ENCODE measurements at places on chromosomes 12 and 14.

GRCh38 chr14:67513631-67514108, 19.4 kb upstream of the PLEKHH1 start:
- no peak for DNase-seq

DNA sequence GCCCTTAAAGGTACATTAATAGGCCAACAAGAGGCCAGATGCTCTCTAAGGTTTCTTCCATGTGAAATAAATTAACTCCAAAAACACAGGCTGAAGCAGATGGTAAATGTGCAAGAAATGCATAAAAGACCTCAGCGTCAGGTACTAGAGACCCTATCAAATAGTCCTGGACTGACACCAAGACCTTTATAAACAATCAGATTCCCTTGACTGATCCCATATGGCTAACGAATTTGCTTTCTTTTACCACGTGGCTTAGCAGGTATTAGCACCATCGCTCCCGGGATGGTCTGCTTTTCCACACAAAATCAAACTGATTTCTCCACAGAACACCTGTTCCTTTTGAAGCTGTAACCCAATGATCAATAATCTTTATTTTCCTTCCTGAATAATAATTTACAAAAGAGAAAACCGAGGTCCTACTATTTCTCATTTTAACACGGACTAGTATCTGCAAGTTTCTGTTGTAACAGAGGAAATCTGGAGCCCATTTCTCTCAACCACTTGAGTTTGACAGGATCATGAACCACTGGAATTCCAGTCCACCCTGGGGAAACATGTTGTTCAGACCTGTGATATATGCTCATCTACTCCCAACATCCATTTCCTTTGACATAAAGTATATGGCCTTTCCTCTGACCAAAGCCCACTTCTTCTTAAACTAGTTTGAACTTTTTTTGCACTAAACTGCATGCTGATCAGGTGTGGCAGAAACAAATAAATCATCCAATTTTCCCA, 48.2 kb upstream of the DAAM1 start:
- no peak for DNase-seq

DNA sequence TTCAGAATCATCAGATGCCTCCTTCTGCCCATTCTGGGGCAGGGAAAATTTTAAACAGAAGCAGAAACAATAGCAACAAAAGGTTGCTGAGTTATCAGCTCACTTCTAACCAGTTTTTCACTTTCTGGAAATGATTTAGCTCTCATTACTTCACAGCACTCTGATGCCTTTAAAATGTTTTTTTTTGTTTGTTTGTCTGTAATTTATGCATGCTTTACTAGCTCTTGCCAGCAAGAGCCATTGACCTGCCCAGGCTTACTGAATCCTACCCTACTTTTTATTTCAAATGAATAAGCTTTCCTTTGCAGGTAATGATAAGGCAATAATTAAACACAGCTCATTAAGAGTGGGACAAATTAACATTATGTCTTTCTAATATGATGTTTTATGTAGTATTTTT, 466.1 kb upstream of the NOVA1 start:
- DNase-seq = no peak

DNA sequence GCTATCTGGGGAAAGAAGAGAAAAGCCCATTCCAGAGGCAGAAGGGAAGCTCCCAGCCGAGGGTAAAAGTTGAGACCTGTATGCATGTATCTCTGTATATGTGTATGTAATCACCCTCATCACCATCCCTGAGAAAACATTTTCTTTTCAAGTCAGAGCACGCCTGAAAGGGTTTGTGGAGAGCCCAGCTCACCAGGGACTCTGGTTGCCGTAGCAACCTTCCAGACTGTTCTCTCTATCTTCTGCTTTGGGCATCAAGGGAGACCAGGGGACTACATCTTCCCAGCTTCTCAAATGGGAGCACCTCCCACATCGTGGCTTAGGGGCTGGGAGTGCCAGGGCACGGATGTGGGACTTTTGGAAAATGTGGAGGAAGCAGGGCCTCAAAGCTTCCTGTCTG, 93.5 kb downstream of the GALNT8 start:
- no peak for DNase-seq

DNA sequence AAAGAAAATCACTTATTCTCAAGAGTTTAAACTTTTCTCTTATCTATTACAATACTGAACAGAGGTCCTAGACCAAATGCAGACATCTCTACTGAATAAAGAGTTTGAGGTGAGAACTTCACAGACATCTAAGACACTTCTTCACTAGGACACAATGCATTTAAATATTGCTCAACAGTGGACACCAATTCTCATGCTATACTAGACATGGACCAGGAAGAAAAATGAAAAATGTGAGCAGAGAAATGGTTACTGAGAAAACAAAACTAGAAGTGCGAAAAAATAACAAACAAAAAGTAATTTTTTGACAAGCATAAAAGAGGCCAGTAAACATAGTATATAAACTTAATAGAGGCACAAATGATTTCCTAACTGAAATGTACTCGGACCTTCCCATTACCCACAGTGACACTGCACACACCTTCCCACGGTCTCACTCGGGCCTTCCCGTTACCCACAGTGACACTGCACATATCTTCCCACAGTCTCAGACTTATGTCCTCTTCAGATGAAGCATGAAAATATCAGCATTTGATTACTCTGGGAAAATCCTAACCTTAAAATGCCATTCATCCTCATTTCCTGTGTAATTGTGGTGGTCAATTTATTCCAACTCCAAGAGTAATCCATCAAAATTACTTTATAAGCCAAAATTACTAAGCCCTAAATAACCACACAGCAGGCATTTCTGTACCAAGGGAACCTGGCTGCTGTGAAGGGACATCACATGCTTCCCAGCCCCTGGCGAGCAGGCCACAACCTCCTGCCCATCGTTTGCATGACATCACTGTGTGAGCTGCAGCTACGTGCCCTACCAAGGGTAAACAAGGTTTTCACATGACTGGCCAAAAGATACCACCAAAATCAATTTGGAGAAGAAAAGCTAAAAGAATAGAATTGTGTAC, 6.4 kb downstream of the SLC15A4 start:
- peak; percentile 86 for DNase-seq

DNA sequence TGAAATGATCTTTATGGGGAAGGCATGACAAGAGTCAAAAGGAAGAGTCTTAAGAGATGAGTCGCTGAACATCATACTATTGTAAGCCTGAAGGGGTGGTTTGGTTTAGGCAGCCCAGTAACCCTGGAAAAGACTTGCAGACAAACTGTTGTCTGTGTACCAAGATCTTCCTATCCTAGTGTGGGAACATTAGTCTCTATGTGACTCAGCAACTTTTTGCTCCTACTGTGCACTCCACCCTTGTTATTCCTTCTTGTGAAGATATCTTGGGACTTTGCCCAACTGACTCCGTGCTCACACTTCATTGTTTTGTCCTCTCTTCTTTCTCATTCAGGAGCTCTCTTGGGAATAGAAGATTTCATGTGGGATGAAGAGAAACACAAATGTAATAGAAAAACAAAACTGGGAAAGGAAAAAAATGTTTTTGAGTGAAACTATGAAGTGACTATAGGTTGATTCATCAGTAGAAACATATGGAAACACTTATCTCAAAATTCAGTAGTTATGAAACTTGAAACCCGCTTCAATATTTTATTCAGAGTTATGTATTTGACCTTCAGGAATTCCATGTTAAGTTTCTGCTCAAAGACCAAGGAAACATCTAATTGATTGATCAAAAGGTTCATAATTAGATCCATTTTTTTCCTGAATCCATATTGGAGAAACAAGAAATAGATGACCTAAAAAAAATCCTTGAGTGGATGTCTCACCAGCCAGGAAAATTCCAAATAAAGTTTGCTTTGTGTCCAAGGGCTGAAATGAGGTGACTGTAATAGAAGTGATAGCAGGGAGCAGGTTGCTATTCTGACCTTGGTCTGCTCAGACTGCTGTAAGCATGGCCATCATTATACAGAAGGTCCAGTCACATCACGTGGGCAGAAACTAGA, 67.2 kb downstream of the BTG1 start:
- peak; percentile 38 for DNase-seq

DNA sequence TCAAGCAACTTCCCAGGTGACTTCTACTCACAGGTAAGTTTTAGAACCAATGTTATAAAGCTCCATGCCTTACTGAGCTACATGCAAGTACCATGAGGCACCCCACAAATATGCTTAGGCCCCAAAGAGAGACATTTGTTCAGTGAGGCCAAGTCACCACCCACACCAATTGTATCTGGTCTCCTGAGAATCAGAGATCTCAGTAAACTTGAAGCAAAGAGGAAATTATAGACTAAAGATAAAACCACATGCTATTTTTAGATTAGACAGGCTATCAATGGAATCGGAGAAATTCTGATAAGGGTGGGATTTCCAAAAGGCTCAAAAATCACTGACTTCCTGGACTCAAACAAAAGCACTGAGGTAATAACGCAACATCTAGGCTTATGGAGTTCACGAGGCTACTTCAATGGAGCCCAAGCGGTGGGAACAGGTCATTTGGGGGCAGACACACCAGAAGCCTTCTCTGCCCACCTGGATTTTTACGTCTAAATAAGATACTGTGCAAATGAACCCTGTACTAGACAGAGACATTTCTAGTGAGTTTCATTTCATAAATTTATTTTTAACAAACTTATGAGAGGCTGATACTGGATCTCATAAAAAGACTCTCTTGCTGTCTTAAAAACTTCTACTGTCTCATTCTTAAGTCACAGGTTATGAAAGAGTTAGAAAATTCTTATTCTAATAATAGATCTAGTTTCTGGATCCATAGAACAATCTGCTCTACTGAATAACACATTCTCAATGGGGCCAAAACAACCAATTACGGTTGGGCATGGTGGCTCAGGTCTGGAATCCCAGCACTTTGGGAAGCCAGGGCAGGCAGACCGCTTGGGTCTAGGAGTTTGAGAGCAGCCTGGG, 7.7 kb downstream of the SLC15A4 start:
- no peak for DNase-seq

- no peak for DNase-seq
These were observed 62.1 kb downstream of the E2F7 start for GRCh38 chr12:77003246-77003645.

All from tibial artery (tissue), 4 donors.